ENCODE measurements at places on chromosomes 12 and 14.

DNA sequence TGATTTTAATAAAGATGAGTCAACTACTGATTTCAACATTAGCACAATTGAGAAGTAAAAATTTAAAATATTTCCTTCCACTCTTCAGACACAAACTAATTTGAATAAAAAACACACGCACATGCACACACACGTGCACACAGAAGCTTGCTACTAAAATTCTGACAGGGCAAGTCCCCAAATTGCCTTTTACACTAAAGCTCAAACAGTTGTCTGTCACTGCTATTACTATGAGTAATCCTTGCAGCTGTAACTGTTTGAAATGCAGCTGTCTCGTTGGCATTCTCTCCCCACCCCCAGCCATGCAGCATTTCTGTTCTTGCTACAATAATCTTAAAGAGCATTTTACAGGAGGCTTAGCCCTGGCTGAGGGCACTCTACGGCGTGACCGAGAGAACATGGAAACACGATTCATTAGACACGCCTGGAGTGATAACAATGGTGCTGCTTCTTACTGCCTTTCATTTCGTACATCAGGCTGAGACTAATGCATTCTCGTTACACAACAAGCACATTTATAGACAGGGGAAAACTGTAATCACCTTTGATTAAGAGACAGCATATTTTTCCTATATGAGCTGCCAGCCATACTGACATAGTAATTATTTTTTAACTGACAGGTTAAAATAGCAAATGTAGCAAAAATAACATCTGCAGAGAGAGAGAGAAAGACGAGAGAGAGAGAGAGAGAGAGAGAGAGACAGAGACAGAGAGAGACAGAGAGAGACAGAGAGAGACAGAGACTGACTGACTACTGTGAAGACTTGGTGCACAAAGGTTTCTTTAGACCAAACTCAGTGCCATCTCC, 153.8 kb downstream of the MED13L start:
- DNase-seq: no peak

- no peak for DNase-seq
Measured at GRCh38 chr14:44988694-44989093, 26.7 kb downstream of the TOGARAM1 start.

DNA sequence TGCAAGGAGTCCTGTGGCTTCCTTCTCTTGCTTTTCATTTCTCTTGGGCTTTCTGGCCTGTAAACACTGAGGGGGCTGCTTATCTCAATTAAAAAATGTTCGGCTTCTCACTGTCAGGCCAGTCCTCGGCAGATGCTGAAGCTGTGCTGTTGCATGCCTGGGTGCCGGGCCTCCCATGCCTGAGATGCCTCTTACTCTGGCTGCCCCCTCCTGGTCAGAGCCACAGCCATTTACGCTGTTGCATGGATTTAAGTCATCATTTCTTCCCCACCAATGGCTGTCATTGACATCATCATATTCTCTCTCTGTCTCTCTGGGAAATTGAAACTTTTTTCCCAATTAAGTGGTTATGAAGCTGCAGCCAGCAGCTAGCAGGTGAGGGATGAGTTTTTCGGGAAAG, 53.7 kb downstream of the FOXN4 start:
- no peak for DNase-seq

- no peak for DNase-seq
Measured at GRCh38 chr12:71799106-71799505, 40.5 kb upstream of the TBC1D15 start.

- DNase-seq: no peak
Measured at GRCh38 chr12:51017452-51017851, 8.7 kb downstream of the SLC11A2 start.

DNA sequence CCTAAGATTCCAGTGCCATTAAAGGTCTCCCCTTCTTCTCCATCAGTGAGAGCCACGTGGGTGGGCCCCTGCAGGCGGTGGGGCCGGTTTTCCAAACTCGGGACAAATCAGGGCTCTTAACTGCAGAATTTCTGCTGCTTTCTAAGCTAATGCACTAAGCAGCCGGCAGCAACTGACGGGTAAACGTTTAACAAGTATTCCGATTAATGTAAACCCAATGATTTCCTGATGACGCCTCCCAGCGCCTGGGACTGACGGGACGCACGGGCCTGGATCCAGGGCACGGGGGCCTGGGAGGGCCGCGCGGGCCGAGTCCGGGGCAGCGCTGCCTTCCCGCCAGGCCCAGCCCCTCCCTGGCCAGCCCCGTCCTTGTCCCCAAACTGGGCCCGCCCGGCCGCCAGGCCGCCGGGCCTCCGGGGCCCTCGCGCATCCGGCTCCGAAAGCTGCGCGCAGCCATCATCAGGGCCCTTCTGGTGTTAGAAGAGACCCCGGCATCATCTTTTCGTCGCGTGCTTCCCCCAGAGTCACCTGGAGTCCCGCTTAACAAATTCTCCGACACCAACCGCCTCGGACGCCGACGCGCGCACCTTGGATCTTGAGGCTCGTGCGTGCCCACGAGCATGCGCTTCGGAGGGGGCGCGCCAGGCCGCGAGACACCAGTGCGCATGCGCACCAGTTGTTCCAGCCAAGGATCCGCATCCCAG, at the start of gene MLH3:
Gene MLH3, minus strand, starts transcription at position 616 of the 704 bp plus-strand sequence. CDS start 1,812 bp downstream, outside the sequence.
- peak; percentile 46 for DNase-seq

DNA sequence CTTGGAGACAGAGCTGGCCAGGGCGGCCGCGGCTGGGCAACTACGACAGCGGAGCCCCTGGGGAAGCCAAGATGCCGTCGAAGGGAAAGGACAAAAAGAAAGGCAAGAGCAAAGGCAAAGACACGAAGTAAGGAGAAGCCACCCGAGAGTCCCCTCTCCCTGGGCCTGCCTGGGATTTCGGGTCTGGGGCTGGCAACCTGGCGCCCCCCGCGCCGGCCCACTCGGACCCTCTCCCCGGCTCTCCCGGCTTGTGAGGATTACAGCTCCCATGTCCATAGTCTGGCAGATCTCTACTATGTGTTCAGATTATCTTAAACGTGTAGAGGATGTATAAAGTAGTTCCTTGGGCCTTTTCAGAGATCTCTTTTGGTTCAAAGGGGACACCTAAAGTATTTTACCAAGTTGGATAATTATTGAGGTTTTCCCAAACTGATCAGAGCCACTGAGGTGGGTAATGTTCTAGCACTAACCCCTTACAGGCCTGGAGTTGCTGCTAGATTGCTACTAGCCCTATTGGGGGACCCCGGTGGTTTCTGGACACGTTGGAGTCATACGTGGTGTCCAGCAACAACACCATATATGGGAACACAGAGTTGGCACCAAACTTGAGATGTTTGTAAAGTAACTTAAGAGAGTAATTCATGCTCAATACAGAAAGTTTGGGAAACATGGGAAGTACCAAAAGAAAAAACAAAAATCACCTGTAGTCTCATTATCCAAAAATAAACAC, 424 bp downstream of the BBOF1 start:
- DNase-seq: no peak

- no peak for DNase-seq
Measured at GRCh38 chr14:76644855-76645518, 116.3 kb upstream of the VASH1 start.

DNA sequence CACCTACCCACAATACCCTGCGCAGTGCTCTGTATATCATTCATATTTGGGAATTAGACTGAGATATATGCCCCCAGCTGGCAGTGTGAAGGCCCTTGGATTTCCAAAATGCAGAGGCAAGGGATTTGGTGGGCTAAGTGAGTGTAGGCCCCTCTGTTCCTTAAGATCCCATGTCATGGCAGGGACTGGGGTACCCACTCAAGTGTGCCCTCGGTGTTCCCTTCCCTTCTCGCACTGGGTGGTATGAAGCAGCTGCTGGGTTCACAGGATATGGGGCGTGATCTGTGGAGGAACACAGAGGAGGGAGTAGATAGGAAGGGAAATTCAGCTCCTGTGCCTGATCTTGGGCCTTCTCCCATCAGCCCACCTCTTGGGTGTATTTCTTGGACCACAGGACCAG, 63.1 kb upstream of the VASH1 start:
- DNase-seq: no peak

GRCh38 chr14:82755923-82756322, 1222.3 kb upstream of the SEL1L start:
- DNase-seq: no peak

DNA sequence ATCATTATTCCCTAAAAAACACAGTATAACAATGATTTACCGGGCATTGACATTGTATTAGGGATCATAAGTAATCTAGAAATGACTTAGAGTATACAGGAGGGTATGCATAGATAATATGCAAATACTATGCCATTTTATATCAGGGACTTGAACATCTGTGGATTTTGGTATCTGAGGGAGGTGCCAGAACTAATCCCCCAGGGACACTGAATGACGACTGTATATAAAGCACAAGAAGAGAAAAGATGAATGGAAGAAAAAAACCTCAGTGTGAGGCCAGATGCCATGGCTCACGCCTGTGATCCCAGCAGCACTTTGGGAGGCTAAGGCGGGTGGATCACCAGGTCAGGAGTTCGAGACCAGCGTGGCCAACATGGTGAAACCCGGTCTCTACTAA, 25.5 kb upstream of the COX6A1 start:
- DNase-seq: no peak

DNA sequence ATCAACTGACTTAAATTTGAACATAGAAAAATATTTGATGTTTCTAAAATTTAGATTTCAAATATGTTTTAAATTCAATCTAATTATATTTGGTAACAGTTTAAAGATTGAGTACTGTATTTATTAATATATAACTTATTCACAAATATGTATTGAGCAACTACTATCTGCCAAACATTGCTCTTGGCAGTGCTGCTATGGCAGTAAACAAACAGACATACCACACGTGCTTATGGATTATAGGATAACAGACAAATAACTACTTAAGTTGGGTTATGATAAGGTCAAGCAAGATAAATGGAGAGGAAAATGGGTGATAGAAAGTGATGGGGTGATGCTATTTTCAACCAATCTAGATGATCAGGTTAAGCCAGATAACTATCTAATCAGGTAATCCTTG, 538.1 kb downstream of the C12orf50 start:
- DNase-seq: no peak

GRCh38 chr12:15273896-15274295, 48.4 kb upstream of the PTPRO start:
- DNase-seq: no peak

GRCh38 chr12:32171211-32171610, 64.6 kb downstream of the BICD1 start:
- no peak for DNase-seq

DNA sequence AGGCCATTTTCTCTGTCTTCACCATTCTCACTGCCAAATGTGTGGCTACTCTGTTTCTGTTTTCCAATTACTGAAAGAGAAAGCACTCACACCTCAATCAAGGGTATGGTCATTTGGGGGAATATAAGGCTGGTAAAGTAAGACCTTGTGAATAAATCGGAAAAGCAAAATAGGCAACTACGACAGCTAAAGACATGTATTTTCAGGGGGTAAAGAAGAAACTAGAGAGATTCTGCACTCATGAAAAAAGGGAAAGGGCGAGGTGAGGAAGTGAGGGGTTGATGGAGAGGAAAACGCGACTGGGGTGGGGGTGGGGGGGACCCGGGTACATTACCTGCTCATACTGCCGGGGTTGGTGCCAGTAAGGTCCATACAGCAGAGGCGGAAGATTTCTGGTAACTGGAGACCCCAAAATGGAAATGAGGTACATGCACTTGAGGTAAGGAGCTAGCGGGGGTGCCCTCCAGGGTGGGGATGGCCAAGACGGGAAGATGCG, 19.3 kb downstream of the CHD8 start:
- DNase-seq: no peak

GRCh38 chr12:117100251-117100650, 1.0 kb upstream of the TESC start:
- no peak for DNase-seq

- DNase-seq: no peak
Measured at GRCh38 chr12:103680591-103681141, 93.6 kb downstream of the STAB2 start.

GRCh38 chr14:55781046-55781445, 201.0 kb downstream of the KTN1 start:
- DNase-seq: no peak

DNA sequence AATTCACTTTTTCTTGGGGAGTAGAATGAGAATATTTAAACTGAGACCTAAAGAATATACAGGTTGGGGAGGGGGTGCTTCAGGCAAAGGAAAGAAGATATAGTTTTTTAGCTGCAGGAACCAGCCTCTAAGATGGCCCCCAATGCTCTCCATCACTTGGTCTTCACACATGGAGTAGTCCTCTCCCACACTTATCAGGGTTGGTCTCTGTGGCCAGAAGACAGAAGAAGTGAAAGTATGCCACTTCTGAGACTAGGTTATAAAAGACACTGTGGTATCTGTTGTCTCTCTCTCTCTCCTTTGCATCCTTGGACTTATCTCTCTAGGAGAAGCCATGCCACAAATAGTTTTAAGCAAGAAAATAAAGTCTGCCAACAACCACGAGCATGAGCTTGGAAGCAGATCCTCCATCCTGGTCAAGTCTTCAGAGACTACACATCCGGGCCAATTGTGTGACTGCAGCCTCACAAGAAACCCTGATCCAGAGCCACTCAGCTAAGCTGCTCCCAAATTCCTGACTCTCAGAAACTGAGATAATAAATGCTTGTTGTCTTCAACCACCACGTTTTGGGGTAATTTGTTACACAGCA, 18.0 kb downstream of the PUS7L start:
- no peak for DNase-seq

DNA sequence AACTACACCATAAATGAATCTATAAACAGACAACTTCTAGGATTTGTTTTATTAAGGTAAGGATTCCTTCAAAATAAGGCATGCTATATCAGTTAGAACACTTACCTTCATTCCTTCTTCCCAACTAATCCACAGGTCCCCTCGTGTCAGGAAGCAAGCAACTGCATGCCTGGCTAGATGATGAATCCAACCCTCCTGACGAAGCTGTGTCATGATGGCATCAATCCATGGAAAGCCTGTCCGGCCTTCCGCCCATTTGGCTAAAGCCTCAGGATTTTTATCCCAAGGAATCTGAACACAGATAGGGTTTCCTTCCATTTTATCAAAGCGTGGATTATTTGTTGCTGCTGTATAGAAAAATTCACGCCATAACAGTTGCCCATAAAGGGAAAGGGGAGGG, 12.5 kb upstream of the MTERF2 start:
- no peak for DNase-seq

DNA sequence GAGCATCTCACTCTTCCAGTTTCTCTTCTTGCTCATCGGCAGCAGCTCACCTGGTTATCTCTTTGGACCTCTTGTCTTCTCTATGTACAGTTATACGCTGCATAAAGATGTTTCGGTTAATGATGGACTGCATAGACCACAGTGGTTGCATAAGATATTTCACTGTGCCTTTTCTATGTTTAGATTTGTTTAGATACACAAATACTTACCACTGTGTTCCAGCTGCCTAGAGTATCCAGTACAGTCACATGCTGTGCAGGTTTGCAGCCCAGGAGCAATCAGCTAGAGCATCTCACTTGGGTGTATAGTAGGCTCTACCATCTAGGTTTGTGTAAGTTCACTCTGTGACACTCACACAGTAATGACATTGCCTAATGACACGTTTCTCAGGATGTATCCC, 57.6 kb downstream of the FBXL14 start:
- no peak for DNase-seq

GRCh38 chr12:107092669-107093416, 506 bp downstream of the CRY1 start:
- DNase-seq: no peak

Measured in smooth muscle cell of the brain vasculature (primary cell).